ENCODE measurements at places on chromosomes 5 and 9. TPM values are rescaled to one million over a fixed set of nuclear protein-coding genes. Genes with fewer than 3 reads are reported as not detected.

DNA sequence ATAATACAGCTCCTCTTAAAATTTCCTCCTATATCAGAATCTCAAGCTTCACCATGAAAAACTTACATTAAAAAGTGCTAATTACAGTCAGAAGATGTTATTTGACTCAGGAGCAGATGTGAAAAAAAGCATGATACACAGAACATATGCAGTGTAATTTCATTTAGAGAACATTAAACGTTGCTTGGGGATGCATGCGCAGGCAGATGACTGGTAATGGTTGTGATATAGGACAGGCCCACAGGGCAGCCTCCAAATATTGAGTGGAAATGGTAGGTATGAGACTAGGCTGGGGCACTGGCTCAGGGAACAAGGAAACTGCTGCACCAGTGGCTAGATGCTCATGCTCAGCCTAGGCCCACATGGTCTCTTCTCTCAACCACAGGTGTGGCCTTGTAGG is 69.7 kb downstream of the IARS1 start:
- H3K4me3 ChIP-seq: no peak overlapping the region
- DNase-seq: no peak
- H3K27ac ChIP-seq: no peak overlapping the region
- peaks cover 71% of the 10 kb centered on the region for H3K36me3 ChIP-seq
- no peaks in the 10 kb centered on the region for H3K27me3 ChIP-seq

The PCDHB2 gene
- total RNA-seq: 5.6 TPM

GRCh38 chr9:133426011-133426410 is 3.8 kb downstream of the ADAMTS13 start:
- peaks cover 22% of the 10 kb centered on the region for H3K27me3 ChIP-seq
- no peaks in the 10 kb centered on the region for H3K36me3 ChIP-seq
- H3K27ac ChIP-seq: no peak overlapping the region
- DNase-seq: no peak
- no peak overlapping the region for H3K4me3 ChIP-seq

The BSPRY gene
- total RNA-seq: 8.4 TPM

DNA sequence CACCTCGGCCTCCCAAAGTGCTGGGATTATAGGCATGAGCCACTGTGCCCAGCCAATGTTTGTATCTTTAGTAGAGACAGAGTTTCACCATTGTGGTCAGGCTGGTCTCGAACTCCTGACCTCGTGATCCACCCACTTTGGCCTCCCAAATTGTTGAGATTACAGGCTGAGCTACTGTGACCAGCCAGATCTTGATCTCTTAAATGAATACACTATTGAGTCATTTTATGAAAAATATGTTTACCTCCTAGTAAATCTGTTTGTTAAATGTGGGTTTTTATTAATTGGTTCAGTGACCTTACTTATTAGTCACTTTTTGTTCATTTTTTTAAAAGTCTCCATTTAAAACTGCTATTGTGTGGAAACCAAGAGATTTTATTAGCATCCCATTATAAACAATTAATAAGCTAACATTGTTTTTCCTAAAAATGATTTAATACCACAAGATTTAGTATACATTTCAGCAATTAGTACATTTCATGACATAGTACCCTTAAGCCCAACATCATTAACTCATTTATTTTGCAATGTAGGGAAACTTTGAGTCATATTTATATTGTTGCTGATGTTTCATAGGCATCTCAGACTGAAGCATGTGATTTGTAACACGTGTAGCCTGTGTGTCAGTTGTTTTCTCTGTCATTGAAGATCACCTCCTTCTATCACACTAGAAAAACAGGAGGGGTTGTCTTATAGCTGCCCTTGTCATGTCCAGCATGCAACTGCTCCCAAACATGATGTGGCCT is 261.2 kb downstream of the TAF11L14 start:
- no peaks in the 10 kb centered on the region for H3K27me3 ChIP-seq
- no peak for DNase-seq
- H3K36me3 ChIP-seq: no peaks in the 10 kb centered on the region
- H3K4me3 ChIP-seq: no peak overlapping the region
- H3K4me1 ChIP-seq: peaks cover 6% of the 10 kb centered on the region

The DNM1 gene
- total RNA-seq: 8.8 TPM

DNA sequence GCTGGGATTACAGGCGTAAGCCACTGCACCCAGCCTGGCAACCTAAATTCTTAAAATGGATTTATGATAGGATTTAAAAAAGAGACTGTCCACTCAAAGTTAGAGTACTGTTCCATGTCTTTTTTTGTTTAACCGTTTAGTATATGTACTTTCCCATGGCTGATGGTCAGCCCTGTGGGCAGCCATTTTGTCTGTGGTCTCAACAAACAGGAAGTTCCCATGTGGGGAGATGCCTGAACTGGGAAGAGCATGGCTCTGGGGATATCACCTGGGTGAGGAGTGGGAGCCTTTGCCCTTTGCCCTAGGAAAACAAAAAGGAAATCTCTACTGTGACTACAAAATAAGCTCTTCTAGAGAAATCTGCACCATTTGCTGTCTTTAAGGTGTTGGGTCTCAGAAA is 27.5 kb upstream of the GNPDA1 start:
- H3K4me1 ChIP-seq: no peaks in the 10 kb centered on the region
- H3K27ac ChIP-seq: no peak overlapping the region
- no peaks in the 10 kb centered on the region for H3K36me3 ChIP-seq
- DNase-seq: no peak

The ALDH1A1 gene
- 238 TPM for total RNA-seq

DNA sequence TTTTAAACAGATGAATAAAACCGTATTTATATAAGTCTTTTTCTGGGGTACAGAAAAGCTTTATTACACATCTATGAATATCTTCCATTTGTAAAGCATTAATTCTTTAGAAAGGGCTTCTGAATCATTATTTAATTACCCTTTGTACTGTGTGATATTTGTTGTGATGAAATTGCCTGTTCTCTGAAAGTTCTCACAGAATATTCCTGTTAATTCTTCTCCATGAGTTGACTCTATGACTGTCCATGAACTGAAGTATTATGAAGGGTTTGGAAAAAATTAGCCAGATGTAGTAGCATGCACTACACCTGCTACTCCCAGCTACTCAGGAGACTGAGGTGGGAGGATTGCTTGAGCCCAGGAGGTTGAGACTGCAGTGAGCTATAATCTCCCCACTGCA is 127.0 kb downstream of the MAN2A1 start:
- H3K27me3 ChIP-seq: no peaks in the 10 kb centered on the region
- peaks cover 32% of the 10 kb centered on the region for H3K36me3 ChIP-seq
- no peak overlapping the region for H3K4me3 ChIP-seq
- DNase-seq: no peak
- H3K4me1 ChIP-seq: no peaks in the 10 kb centered on the region

DNA sequence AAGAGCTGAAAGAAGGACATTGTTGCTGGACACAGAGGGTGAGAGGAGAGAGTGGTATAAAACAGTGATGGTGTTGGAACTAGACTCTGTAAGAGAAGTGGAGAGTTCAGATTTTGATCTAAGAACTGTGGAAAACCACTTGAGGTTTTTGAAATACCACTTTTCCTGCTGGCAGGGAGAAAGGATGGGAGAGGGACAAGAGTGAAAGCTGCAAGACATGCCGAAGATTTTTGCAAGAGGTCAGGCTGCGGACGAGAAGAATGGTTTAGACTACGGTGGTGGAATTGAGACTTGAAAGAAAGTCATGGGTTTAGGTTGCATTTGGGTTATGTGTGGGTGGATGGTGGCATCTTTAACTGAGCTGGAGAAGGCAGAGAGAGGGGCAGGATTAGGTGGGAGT is 202.2 kb upstream of the RPS23 start:
- no peak overlapping the region for H3K27ac ChIP-seq
- no peaks in the 10 kb centered on the region for H3K27me3 ChIP-seq
- no peak overlapping the region for H3K4me3 ChIP-seq
- H3K4me1 ChIP-seq: no peaks in the 10 kb centered on the region
